Amygdala (tissue), 56 donors: ENCODE measurements at places on chromosomes 12 and 14.

DNA sequence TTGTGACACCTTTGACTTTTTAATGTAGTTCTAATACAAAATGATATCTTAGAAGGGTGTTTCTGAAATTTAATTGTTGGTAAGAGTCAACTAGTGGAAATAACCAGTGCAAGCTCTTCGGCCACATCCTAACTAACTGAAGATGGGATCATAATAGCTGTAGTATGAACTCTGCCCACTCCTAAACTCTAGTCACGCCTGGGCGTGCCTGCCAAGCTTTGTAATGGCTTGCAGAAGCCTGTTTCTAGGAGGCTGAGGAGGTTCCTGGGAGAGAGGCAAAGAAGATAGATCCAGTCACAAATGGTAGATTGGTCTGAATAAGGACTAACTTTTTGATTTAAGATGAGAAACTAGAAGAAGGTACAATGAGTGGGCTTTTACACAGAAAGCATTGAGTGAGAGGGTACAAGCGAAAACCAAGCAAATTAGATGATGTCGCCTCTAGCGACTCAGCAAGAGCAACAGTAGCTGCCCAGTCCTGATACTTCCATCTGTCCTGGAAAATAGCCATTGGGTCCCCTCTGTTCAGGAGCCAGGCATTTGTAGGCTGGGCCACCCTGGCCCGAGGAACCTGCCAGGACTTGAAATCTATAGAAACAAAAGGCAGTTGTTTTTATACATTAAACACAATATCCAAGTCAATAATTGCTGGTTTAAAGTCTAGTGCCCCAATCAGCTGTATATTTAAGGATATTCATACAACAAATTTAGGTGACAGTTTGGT is 148.8 kb downstream of the SLC38A4 start:
- DNase-seq: no peak

- DNase-seq: no peak
Observed at GRCh38 chr14:33114331-33114730, 175.7 kb downstream of the NPAS3 start.

DNA sequence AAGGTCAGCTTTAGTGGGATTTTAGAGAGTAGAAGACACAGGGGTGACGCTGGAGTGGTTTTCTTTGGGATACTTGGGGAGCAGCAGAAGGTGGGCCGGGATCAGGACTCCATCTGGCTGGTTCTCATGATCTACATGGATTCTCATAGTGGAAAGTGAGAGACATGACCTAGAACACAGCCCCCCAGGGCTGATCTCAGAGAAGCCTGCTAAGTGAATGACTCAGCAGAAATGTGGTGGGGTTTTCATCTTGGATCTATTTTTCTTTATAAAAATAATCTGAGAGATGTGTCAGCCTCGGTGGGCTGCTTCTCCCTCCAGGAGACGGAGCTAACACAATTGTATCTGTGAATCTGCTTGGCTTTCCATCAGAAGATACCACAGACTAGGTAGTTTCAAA is 484.4 kb downstream of the TMEM121 start:
- DNase-seq: no peak

- no peak for DNase-seq
Observed at GRCh38 chr12:123634142-123634561, 523 bp downstream of the GTF2H3 start.

- DNase-seq: no peak
Observed at GRCh38 chr12:34400986-34401658, 378.8 kb downstream of the ALG10 start.

DNA sequence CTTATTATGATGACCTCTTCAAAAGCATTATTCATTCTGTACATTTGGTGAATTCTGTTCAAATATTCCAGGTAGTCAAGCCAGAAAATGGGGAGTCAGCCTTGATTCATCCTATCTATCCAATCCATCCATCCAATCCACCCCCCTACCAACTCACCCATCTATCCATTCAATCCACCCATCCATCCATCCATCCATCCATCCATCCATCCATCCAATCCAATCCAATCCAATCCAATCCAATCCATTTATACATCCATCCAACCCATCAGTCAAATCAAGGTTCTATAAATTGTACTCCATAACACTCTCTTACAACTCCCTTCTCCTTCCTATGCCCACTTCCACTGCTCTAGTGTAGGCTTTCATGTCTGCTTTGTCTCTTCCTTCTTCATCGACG is 35.8 kb upstream of the GRIP1 start:
- DNase-seq: no peak

DNA sequence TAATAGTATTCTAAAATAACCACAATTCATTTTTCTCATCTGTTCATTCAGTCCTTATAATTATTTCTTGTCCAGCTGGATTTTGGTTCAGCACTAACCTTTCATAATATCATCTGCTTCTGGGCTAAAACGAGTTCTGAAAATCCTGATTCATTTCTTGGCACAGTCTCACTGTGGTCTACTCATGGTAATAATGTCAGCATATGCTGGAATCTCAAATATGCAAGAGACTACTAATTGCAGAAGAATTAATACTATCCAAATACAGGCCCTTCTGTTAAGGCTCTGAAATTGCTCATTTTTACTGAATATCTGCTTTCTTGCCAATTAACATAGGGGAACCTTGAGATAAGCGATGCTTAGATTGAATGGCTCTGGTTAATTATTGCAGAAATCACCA is 597.1 kb downstream of the RPL10L start:
- no peak for DNase-seq

DNA sequence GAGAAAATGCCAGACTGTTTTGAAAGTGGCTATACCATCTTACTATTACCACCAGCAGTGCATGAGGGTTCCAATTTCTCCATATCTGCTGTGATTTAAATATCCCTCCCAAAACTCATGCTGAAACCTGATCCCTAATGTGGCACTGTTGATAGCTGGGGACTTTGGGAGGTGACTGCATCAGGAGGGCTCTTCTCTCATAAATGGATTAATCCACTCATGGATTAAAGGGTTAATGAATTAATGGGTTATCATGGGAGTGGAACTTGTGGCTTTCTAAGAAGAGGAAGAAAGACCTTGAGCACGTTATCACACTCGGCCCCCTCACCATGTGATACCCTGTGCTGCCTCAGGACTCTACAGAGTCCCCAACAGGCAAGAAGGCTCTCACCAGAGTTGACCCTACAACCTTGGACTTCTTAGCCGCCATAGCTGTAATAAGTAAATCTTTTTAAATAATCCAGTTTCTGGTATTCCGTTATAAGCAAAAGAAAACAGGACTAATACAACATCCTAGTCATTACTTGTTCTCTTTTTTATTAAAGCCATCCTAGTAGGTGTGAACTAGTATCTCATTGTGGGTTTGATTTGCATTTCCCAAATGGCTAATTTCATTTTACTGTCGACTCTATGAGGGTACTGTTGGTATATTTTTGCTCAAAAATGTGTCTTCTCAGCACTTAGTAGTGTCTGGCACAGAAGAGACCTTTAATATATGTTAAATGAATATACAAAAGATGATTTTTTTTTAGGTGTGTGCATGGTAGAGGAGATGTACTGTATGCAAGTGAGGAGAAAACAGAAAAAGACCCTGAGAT is 14.3 kb downstream of the PPP1R12A start:
- no peak for DNase-seq

GRCh38 chr14:104019806-104020205 is 65.7 kb upstream of the ASPG start:
- DNase-seq: no peak

GRCh38 chr12:42119085-42119633 is 25.5 kb downstream of the GXYLT1 start:
- DNase-seq: no peak

DNA sequence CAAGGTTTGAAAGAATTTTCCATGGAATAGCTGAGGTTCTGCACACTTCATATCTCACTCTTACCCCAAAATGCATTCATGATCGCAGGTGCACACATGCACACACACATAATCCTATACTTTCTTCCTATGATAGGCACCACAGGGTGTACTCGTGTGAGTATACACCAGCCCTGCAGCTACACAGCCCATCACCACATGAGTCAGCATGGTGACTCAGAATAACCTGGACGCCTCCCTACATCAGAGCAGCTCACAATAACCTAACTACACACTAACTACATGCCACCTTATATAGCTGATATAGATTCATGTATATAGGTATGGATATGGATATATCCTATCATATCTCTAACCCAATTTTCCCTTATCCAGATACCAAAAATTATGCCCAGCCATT is 850.2 kb upstream of the TMEM132C start:
- no peak for DNase-seq

GRCh38 chr12:21568115-21568514 is 36.5 kb downstream of the GYS2 start:
- no peak for DNase-seq

DNA sequence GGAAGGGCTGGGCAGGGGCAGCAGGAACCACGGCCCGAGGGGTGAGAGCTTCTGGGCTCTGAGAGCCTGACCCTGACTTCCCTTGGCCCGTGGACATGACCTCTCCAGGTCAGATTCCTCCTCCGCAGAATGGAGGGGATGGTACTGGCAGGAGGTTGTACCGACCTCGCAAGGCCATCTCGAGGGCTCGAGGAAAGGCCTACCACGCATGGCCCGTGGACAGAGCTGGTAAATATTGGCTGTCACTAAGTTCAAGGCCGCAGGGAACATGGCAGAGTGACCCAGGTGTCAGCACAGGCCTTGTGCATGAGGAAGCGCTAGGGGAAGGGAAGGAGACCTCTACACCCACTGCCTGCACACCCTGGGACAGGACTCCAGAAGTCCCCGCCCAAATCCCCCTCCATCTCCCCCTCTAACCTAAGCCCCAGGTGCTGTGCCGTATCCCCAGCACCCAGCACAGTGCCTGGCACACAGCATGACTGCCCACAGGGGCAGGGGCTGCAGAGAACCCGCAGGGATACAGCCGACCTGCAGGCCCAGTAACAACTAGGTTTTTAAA is 54.9 kb upstream of the PPP2R5C start:
- DNase-seq: no peak

GRCh38 chr14:99968941-99969340 is 96.3 kb upstream of the EVL start:
- DNase-seq: no peak

DNA sequence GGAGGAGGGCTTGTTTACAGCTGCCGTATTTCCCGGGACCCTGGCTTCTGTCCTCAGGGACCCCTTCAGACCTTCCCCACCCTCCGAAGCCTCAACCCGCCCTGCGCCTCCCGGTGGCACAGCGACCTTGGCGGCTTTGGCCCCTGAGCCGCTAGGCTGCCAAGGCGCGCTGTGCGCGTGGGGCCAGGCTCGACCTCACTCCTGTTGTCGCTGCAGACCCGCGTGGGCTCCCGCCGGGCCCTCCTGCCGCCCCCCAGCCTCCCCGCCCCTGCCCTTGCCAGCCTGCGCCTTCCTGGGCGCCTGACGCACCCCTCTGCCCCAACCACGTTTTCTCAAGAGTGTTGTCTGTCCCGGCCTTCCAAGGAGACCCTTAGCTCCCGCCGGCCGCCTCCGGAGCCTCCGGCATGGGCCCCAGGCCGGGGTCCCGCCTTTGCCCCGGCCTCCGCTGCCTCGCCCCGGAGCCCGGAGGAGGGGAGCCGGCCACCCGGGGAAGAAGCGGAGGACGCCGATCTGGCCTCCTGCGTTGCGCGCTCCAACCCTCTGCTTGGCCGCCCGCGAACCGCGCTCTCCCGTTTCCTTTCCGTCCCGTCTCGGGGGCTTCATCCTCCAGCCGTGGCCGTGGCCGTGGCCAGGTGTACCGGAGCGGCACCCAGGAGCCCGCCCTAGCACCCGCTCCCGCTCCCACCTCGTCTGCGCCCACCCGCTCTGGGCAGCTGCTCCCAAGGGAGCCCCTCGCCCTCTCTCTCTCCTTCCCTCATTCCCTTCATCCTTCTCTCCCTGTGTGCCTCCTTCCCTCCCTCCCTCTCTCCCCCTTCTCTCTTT is 19.9 kb downstream of the PPP2R5C start:
- DNase-seq: no peak

- DNase-seq: no peak
Observed at GRCh38 chr12:68861890-68862289, 53.9 kb downstream of the MDM2 start.

DNA sequence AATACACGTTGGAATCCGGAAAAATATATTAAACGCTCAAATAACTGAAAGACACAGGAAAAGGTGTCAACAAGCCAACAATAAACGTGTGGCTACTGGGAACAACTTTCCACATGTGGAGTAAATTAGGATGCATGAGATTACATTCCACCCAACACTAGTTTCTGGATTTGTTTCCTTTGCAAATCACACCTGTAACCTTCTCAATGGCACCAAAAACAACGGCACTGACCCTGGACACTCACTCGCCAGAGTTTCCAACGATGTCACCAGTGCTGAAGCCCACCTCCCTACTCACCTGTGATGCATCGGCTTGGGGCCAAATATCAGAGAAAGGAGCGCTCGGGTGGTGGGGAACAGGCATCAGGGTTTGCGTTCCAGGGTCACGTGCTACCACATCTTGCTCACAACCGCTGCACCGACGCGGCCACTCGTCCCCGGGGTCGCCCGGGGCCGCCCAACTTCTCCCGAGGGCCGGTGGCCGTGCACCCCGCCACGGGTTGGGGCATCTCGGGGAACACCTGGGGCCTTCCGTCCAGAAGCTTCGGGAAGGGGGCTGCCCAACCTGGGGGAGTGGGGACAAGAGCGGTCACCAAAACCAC is 629 bp downstream of the PRDM4 start:
- no peak for DNase-seq

DNA sequence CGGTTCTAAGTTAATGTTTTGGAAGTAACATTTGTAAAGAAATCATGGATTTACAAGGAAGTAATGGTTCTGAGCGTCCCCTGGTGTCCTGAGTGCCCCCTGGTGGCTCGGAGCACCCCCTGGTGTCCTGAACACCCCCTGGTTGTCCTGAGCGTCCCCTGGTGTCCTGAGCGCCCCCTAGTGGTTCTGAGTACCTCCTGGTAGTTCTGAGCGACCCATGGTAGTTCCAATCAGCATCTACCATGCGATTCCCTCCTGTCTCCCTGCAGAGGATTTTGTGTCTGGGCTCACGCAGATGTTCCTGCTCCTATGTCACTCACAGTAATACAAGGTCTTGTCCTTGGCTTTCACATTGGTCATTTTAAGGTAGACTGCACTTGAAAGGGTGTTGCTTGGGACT is 1352.9 kb downstream of the TMEM121 start:
- DNase-seq: no peak

DNA sequence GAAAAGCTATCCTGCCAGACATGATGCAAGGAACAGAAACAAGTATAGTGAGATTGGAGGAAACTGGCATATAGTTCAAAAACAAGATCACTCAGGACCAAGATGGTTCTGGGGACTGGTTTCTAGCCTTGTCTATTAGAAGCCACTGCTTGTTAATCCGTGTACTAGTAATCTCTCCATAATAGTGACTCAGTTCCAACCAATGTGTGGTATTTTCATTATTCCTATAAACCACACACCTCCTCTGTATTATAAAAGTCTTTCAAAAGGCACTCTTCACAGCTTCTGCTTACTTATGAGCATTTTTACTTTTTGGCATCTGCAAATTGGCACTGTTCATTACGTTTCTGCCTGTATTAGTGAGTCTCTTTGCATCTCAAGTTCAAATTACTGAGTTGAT is 140.3 kb downstream of the SLC6A15 start:
- DNase-seq: no peak

GRCh38 chr12:55788546-55788945 is 29.0 kb downstream of the SARNP start:
- DNase-seq: no peak

- no peak for DNase-seq
Observed at GRCh38 chr12:112852810-112853209, 54.0 kb upstream of the OAS1 start.

GRCh38 chr14:90255871-90256270 is 482 bp upstream of the PSMC1 start:
- DNase-seq: no peak
